ENCODE measurements at places on chromosomes 5 and 9.
A peak's percentile ranks its signal among the peaks of the same experiment; 100 is the strongest.

DNA sequence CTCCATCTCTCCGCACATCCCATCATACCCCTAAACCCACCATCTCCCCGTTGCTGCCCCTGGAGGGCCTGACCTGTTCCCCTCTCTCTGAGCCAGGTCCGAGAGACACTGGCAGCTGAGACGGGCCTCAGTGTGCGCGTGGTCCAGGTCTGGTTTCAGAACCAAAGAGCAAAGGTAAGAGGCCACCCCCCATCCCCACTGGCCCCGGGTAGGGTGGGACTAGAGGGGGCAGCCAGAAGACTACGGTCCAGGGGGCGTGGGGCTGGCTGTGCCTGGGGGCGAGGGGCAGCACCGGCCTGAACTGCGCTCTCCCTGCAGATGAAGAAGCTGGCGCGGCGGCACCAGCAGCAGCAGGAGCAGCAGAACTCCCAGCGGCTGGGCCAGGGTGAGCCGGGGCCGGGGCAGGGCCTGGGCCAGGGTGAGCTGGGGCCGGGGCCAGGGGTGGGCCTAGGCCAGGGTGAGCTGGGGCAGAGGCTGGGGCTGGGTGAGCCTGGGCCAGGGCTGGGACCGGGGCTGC lies 79.8 kb downstream of the LMX1B start:
- DNase-seq = no peak

GRCh38 chr5:60102961-60103693 lies 209.6 kb upstream of the PDE4D start:
- DNase-seq = no peak

- peak; percentile 7 for DNase-seq
These were observed 31.2 kb upstream of the SLC28A3 start for GRCh38 chr9:84371737-84372136.

DNA sequence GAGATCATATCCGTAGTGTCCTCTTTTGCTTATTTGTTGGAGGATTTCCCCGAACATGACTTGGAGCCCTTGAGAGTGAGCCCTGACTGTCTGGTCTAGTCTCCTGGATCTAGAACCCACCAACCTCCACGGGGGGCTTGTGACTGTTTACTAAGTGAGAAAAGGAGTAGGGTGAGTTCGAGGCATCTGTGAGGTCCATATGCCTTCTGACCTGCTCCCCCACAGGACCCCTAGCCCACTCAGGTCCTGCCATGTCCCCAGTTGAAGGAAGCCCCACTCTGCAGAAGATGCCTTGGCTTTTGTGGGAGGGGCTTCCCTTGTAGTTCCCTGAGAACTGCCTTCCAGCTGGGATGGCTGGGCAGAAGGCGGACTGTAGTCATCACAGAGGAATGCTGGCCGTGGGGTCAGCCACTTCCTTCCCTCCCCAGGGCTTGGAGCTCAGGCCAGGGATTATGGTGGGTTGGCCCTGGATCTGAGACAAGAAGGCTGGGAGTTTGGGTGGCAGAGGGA lies 7.0 kb upstream of the IRF1 start:
- DNase-seq = no peak

GRCh38 chr5:88897748-88898147 lies 14.8 kb upstream of the MEF2C start:
- DNase-seq = no peak

DNA sequence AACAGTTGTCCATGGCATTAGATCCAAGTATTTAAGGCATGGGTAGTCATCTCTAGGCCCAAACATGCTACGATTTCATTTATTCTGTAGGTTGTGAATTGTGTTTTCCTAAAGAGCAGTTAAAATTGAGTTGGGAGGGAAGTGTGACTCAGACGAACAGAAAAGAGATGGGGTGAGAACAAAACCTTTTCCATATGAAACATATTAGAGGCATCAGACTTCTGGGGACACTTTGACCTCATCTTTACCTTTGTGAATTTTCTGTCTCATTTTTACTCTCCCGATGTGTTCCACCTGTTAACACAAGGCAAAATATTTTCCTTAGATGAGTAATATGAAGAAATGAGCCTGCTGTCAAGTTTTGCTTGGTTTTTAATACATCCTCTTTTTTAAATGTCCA lies 181.3 kb downstream of the ESM1 start:
- no peak for DNase-seq

GRCh38 chr5:140043508-140043872 lies 391 bp upstream of the NRG2 start:
- DNase-seq = no peak

DNA sequence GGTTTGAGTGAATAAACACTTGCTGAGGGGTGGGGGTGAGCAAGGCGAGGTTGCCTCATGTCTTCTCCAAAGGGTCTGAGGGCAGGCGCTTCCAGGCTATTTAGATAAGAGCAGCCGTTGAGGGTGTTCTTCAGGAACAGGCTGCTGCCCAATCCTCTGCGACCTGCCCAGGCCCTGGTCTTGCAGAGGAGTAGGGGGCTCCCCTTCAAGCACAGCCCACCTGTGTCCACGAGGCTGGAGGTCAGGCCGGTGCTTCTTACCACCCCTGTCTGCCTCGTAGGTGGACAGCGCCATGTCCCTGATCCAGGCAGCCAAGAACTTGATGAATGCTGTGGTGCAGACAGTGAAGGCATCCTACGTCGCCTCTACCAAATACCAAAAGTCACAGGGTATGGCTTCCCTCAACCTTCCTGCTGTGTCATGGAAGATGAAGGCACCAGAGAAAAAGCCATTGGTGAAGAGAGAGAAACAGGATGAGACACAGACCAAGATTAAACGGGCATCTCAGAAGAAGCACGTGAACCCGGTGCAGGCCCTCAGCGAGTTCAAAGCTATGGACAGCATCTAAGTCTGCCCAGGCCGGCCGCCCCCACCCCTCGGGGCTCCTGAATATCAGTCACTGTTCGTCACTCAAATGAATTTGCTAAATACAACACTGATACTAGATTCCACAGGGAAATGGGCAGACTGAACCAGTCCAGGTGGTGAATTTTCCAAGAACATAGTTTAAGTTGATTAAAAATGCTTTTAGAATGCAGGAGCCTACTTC lies 58.6 kb upstream of the LRRTM2 start:
- DNase-seq = no peak

DNA sequence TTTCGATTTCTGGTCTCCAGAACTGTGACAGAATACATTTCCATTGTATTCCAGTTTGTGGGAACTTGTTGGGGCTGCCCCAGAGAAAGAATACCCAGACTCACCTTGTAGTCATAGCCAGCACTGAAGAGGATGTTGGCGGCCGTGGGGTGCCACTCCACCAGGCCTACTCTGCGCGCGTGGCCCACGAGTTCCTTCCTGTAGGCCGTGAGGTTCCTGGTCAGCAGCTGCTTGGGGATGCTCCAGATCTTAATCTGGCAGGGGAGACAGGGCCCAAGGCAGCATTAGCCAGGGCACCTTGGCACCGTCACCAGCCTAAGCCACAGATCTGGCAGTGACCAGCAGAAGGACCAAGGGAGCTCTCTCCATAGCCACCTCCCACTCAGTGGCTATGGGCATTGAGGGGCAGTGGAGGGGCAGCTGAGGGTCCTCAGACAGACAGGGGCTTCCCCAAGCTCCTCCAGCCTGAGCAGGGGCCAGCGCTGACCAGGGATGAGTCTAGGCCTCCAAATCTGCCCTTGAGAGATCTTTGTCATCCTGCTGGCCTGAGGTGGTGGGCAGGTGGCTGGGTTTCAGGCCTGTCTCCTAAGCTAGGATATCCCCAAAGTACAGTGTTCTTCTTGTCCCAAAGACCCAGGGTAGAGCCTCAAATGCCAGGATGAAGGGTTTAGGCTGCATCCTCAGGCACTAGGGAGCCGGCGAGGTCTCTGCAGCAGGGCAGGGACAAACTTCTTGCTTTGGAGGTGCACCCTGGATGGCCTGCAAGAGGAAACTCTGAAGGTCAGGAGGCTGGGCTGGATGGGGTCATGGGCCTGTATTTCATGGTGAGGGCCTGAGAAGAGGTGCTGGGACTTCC lies 15.9 kb upstream of the TRIM14 start:
- no peak for DNase-seq

GRCh38 chr5:145835848-145836239 lies 702 bp upstream of the PRELID2 start:
- no peak for DNase-seq

All from bone marrow (tissue), 2 donors.